ENCODE measurements at places on chromosomes 2 and 18.
A peak's percentile ranks its signal among the peaks of the same experiment; 100 is the strongest.

GRCh38 chr2:66667301-66667700 lies 232.4 kb downstream of the MEIS1 start:
- no peak for DNase-seq

DNA sequence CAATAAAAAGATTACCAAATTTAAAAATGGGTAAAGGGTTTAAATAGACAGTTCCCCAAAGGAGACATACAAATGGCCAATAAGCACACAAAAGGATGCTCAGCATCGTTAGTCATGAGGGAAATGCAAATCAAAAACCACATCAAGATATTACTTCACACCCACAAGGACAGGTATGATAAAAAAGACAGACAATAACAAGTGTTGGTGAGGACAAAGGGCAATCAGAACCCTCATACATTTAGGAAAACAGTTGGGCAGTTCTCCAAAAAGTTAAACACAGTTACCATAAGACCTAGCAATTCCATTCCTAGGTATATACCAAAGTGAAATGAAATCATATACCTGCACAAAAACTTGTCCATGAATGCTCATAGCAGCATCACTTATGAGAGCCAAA lies 14.5 kb downstream of the CREG2 start:
- no peak for DNase-seq

DNA sequence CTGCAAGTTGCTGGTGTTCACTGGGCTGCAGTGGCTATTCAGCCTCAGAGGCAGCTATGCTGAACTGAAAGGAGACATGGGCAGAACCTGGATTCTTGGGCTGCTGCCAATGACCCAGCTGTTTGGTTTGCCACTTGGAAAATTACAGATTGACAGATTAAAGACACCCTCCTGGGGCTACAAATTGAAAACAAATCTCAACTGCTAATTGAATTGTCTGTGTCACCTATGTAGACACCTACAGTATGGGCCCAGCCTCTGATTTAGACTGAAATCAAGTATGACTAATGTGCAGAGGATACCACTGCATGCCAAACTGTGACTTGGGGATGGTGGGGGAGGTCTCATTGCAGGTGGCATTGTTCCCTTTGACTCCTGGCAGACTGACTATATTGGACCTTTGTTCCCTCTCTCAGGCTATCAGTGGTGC lies 42.8 kb downstream of the ITSN2 start:
- DNase-seq, result no peak

GRCh38 chr2:184971546-184972068 lies 373.3 kb downstream of the ZNF804A start:
- DNase-seq, result peak; percentile 41

DNA sequence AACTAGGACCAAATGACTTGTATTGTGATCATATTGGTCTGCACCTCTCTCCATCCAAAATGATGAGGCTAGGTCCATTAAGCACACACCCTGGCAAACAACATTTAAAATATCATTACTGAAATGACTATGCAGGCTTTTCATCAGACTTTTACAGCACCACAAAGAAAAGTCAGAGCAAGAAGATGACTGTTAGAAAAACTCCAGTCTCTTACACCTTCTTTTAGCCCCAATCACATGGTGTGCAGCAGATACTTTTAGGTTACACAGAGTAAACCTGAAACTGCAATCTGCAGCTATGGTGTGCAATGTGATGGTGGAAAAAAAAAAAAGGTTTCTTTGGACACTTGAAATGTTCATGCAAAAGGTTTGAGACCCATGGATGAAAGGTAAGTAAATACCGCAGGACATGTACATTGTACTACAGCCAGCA lies 5.4 kb upstream of the POLI start:
- no peak for DNase-seq

DNA sequence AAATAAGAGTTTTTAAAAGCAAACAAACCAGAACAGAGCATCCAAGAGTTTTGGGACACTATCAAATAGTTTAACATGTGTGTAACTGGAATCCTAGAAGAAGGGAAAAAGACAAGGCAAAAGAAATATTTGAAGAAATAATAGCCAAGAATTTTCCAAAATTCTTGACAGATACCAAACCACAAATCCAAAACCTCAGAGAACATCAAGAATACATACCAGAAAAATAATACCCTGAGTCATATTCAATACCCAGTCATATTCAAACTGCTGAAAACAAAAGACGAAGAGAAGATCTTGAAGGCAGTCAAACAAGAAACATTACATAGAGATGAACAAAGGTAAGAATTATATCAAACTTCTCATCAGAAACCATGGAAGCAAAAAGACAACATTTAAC lies 22.9 kb downstream of the INO80C start:
- DNase-seq, result no peak

- DNase-seq, result no peak
Observed at GRCh38 chr2:42835577-42836371, 43.4 kb upstream of the HAAO start.

DNA sequence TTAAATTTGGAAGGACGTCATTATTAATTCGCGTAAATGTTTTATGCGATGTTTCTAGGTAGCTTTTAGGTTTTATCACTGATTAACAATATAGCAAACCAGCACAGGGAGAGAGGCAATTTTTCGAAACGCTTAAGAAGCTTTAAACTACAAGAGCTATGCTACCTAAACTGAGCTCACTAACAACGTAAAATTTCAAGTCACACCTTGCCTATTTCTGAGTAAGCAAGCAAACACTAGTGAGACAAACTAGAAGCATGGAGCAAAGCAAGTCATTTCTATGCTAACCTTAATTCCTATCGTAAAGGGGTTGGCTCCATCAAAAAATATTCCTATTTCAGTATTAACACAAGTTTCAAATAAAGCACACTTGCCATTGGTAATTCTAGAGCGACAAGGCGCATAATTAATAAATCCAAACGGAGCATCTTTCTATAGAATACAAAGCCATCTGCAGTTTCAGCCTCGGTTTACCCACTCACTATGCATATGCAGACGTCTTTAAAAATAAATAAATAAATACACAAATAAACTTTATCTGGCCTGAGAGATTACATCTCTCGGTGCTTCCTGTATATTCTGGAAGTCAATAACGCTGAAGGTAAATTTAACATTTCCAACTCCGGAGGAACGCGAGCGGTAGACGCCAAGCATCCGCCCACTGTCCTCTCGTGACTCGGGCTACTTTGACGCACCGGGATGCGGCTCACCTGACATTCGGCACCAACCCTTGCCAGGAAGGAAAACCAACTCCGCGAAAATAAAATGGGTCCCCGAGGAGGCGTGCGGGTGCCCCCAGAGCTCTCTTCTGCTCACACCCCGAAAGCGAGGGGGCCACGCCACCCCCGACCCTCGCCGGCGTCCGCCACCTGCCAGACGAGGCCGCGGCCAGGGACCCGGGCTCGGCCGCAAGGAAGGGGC lies 947 bp downstream of the ITSN2 start:
- DNase-seq, result no peak

GRCh38 chr18:13521418-13521817 lies 204.9 kb downstream of the FAM210A start:
- DNase-seq, result no peak

GRCh38 chr2:229869226-229869625 lies 52.6 kb downstream of the TRIP12 start:
- no peak for DNase-seq

DNA sequence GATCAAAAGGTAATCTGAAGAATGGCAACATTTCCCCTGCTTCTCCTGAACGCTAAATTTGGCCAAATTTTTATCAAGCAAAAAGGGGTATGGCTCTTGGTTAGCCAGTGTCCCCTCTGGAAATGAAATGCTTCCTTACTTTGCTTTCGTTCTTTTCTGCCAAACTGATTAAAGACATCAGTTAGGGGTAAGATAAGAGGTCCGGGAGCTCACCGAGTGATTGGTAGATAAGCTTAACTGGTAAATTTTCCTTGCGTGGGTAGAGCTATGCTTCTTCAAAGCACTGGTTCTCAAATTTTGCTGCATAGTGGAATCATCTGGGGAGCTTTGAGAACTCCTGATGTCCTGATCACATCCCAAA lies 62.7 kb upstream of the MAPRE2 start:
- DNase-seq, result no peak

- no peak for DNase-seq
Observed at GRCh38 chr2:40725950-40726349, 274.1 kb upstream of the SLC8A1 start.

- no peak for DNase-seq
Observed at GRCh38 chr2:68234405-68234804, 17.9 kb downstream of the PPP3R1 start.

- no peak for DNase-seq
Observed at GRCh38 chr2:68790600-68790999, 56.0 kb downstream of the ARHGAP25 start.

- no peak for DNase-seq
Observed at GRCh38 chr2:43346602-43347567, 120.5 kb upstream of the ZFP36L2 start.

- no peak for DNase-seq
Observed at GRCh38 chr2:226247289-226248275, 552.0 kb downstream of the IRS1 start.

DNA sequence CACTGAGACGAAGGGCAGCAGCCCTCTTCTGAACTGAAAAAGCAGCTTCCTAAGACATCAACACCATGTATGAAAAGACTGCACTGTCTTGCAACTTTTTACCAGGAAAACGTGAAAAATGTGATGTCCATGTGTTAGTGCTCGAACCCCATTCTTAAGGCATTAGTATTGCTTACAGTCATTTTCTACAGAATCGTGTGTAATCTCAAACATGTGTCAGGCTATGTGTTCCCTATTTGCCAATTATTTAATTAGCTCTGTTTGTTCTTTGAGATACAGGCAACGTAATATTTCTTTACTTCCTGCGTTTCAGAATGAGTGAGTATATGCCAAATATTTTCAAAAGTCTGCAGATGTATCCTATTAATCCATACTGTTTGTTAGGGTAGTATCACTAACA lies 307.7 kb upstream of the CCDC68 start:
- DNase-seq, result no peak

DNA sequence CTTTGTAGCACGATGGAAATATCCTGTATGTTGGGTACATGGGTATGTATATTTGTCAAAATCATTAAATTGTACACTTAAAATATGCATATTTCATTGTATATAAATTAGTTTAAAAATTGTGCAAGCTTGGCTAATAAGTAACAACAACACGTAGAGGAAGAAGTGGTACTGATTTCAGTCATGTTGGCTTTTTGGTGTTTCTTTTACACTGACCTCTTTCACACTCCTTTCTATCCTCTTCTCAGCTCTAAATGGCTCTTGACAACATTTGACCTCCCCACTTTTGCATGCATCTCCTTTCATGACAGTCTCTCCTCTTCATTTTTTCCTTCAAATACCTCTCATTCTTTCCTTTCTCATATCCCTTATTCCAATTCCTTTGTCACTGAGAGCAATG lies 801.4 kb upstream of the ZEB2 start:
- no peak for DNase-seq

DNA sequence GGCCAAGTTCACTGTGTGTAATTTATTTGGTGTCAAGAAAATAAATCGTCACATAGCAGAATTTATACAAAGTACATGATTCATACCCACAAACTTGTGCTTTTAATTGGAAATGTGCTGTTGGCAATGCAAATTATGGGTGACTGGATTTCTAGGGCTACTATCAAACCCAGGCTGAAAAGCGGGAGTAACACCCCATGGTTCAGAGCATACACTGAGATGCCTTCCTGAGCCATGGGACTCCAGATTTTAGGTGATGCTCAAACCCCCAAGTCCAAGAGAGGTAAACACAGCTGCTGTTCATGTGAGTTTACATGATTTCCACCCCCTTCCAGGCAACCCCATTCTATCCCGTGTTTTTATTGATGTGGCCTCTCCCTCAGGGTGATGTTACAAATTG lies 565.9 kb upstream of the ID2 start:
- no peak for DNase-seq

GRCh38 chr2:200383380-200384110 lies 77.1 kb downstream of the SPATS2L start:
- DNase-seq, result no peak

- DNase-seq, result no peak
Observed at GRCh38 chr2:86477349-86477748, 36.2 kb downstream of the KDM3A start.

- no peak for DNase-seq
Observed at GRCh38 chr2:59694176-59694575, 859.3 kb downstream of the BCL11A start.

GRCh38 chr2:233693963-233694362 lies 1.3 kb downstream of the UGT1A6 start:
- no peak for DNase-seq

GRCh38 chr18:63298400-63299365 lies 20.9 kb downstream of the BCL2 start:
- DNase-seq, result no peak

GRCh38 chr2:69138247-69138772 lies 125.3 kb downstream of the ANTXR1 start:
- DNase-seq, result no peak

- DNase-seq, result no peak
Observed at GRCh38 chr2:15832030-15832709, 108.2 kb upstream of the MYCN start.

DNA sequence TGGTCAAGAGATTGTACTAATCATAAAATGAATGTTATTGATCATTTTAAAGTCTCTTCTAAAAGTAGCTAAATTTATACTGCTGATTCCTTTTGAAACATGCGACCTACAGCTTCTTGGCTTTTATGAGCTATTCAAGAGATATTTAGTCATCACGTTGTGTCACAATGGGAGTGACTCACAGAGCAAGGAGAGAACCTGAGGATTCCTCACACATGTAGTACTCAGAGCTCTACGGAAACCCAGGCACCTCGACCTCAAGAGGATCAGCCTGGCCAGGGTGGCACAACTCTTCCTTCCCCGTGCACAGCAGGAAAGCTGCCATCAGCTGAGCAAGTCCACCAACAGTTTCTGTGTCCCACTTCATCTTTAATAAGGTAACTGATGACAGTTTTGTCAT lies at the start of gene DHRS9:
Gene DHRS9 (plus strand): TSS at position 223 of the 400 bp plus-strand sequence. CDS start 12,019 bp downstream, outside the sequence.
- no peak for DNase-seq

DNA sequence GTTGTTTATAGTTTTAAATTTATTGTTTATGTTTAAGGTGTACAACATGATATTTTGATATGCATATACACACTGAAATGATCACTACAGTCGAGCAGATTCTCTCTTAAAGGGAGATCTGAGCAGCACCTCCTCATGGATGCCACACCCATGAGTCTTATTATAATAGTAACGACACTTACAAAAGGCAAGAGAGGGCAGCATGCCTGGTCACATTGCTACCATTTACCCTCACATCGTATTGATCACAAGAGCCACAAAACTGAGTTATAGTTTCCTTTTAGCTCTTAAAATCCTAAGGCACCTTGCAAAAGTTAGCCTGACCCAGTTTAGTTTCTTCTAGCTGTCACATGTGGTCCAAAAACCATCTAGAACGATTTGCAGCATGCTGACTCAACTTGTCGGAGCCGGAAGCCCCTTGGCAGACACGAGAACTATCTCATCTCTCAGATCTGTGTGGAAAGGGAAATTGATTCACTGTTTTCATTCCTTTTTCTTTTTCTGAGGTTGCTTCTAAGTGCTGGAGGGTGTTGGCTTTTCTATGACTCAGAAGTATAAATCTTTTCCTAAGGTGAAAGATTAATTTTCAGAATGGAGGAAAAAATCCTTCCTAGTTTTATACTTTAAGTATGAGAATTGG lies 85.3 kb downstream of the CDC42EP3 start:
- no peak for DNase-seq
